ENCODE measurements at places on chromosomes 12 and 14.

DNA sequence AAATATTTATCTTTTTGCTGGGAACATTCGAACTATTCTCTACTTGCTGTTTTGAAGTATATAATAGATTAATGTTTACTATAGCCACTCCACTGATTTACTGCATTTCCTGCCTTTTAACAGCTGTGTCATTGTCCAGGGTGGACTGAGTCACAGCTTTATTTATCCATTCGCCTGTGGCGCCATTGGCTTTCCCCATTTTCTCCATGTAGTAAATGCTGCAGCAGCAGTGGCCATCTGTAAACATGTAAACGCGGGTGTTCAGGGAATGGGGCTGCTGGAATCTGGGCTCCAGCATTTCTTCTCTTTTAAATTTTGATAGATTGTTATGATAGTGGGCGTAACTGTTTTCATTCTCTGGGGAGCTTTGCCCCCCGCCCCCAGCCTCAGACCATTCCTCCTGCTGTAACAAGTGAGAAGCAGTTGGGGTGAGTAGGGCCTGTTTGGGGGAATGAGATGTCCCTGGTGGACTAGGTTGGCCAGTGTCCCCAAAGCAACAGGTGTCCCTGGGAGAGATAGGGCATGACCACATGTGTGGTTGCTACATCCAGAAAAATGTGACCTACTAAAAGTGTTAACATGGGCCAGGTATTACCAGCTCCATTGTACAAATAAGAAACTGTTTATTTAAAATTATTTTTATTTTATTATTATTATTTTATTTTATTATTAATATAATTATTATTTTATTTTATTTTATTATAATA, 32.9 kb downstream of the RIN3 start:
- DNase-seq: no peak

GRCh38 chr12:39803151-39803550, 183.5 kb upstream of the ABCD2 start:
- DNase-seq: no peak

DNA sequence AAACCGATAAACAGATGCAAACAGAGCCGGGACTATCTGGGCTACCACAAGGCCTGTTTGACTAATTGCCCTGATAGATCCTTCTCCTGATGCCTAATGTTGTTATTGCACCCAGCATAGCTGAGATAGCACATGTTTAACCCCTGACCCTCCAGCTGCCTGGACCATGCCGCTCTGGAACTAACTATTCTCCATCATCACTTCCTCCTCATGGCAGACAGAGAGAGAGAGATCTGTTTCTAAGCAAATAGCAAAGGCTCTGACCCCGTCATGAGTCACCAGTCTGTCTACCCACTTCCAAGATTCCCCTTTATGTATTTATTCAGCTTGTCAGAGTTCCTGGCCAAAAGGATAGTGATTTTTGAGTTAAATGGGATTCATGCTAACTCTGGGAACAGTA, 58.2 kb upstream of the FLRT2 start:
- no peak for DNase-seq

DNA sequence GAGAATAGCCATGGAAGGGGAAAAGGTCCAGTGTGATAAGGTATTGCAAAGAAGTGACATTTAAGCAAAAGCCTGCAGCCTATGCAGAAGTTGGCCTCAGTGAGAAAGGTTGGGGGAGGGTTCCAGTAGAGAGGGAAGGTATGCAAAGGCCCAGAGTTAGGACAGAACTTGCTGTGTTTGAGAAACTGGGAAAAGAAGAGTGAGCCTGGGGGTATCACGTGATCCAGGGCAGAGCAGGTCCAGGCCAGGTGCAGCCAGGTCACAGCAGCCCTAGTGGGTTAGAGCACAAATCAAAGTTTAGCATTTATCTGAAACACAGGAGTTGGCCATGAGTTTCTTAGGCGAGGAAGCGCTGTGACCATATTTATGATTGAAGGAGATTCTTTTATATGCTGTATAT, 1.6 kb downstream of the SERPINA5 start:
- DNase-seq: no peak

DNA sequence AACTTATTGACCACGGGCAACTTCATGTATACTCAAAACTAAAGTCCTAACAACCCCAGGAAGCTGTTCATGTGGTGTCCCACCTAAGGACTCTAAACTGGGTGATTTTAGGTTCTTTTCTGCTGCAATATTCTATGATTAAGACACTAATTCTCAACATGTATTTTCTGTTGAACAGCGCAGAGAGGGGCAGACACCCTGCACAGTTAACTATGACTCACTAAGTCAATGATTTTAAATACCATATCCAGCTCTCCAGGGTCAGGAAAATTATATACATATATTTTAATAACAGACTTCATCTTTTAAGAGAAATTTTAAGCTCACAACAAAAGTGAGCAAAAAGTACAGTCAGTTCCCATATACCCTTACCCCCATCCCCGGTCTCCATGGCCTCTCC, 85.0 kb downstream of the FOXN3 start:
- no peak for DNase-seq

GRCh38 chr12:52165096-52165855, 26.5 kb downstream of the KRT80 start:
- DNase-seq: no peak

Measured in WERI-Rb-1 (cell line).